NCI-H2171 (cell line): ENCODE measurements at places on chromosomes 3 and 15.
A peak's percentile ranks its signal among the peaks of the same experiment; 100 is the strongest.

DNA sequence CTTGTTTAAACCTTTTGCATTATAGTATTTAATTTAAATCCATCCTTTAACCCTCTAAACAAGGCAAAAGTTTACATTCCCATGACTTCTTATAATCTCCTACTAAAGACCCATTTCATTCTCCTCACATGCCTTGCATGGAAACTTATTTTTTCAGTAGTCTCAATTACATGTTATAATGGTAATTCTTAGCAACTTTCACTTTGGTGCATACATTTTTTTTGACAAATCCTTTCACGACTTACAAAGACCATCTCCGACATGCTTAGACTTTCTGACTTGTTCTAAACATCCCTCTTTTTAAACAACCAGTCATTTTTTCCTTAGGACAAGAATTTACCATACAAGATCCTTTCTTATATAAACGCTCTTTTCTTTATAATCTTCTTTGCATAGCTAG, 615.4 kb upstream of the GBE1 start:
- DNase-seq, result no peak

DNA sequence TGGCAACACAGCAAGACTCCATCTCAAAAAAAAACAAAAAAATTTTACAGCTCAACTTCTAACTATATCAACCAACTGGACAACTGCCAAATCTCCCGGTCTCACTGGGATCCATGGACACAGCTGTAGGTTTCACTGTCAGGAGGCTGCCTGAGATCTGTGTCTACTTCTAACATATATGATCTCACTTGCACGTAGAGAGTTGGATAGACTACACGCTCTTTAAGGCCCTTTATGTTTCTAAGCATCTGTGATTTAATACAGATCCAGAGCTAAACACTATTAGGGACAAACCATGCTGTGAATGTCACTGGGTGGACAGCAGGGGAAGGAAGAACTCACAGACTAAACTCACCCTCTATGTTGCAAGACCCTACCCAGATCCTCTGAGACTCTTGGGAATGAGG, 13.0 kb upstream of the APOD start:
- no peak for DNase-seq

DNA sequence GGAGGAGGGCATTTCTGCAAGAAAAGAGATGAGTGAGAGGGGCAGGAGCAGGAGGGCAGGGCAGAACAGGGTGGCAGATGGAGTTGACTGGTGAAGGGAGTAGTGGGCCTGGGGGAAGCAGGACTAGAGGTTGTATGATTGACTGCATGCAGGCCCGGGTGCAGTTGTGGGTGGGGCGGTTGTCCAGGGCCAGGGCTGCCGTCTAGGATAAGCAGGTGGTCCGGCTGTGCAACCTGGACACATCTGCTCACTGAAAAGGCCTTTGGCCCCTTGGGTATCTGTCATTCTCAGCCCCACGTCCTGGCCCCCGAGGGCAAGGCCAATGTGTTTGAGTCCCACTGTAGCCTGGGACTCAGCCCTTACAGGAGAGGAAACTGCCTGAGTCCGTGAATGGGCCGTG, 25.4 kb downstream of the ALS2CL start:
- DNase-seq, result no peak

DNA sequence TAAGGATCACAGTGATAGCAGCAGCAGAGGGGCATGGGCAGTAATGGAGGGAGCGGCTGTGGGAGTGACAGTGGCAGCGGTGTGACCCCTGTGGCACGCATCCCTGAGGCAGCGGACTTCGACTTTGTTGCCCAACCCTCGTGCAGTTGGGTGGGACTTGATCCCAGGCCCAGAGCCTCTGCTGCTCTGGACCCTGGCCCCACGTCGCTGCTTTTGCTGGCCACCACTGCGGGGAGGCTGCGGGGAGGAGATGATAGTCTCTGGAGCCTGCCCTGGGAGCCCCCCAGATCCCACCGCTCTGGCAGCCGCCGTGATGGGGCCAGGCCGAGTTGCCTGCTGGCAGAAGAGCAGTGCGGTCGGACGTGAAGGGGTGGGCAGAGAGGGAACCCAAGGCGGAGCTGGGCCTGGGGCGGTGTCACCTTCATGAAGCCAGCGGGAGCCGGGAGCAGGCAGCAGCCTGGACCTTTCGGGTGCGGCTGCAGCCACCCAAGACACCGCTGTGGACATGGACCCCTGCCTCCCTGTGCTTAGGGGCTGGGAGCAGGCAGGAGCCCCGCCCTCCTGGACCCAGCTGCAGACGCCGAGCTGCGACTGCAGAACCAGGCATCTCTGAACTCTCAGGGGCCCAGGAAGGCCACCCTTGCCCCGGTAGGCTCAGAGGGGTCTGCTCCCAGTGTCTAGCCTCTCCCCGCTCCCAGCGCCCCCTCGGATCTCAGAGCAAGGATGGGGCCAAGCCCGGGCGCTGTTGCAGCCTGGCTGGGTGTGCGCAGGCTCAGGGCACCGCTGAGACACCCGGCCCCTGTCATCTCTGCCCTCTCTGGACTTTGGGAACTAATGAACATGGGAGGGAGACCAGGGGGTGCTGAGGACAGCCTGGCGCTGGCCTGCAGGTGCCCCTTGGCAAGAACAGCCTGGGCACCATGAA, 38.3 kb downstream of the COMMD2 start:
- no peak for DNase-seq

DNA sequence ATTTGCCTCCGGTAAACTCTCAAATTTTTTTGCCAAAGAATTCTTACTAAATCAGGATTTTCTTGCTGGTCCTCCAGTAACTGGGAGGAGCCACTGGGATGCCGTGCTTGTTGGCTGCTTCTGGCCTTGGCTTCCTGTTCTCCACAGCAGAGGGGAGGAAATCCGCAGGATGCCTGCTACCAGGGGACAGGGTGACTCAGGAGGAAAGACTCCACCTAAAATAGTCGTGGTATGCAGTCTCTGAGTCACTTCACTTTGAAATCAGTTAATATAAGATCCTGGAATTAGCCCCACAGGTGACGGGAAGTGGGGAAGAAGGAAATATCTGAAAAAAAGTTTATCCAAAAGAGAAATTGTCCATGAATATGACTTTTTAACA, 6.5 kb upstream of the TM4SF18 start:
- no peak for DNase-seq

DNA sequence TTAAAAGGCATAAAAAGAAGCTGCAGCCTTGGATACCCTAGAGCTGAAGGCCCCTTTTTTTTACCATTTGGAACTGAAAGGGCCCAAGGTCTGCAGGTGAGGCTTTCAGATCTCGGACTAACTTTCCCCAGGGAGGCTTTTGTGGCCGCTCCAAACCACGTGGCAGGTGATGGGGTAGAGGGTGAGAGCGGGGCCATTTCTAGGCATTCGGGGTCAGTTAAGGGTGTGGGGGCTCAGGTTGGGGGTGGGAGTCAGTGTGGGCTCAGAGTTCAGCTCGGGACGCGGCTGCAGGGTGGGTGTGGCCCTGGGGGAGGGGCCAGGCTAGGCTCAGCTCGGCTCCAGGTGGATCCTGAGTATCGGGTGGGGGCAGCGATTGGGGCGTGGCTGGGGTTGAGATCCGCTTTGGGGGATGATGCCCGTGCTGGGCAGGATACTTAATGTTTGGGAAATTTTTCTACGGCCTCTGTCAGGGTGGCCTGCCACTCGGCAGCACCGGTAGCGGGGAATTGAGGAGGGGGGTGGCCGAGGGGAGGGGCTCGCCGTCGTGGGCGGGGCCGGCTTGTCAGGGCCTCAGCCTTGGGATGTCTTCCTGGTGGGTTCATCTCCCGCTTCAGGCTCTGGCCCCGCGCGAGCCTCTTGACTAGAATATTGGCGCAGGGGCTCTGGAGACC, 2.5 kb downstream of the KLF13 start:
- peak; percentile 63 for DNase-seq

DNA sequence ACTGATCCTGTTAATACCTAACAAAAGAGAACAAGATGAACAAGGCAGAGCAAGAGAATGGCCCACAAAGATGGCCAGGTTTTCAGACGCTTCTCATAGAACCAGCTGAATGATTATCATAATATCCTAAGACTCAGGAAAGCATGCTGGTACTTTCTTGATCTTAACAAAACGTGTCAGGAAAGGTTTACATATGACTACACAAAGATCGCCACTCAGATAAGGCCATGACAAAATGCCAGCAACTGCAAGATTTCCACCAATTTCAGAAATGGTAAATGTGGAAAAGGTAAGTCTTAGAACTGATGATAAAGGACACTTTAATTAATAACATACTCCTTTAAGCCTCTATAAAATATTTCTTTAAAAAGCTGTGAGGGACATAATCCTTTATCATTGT, 108.8 kb downstream of the DLG1 start:
- no peak for DNase-seq

- DNase-seq, result no peak
These were observed 213.1 kb upstream of the ADAMTS9 start for GRCh38 chr3:64900617-64901521.

DNA sequence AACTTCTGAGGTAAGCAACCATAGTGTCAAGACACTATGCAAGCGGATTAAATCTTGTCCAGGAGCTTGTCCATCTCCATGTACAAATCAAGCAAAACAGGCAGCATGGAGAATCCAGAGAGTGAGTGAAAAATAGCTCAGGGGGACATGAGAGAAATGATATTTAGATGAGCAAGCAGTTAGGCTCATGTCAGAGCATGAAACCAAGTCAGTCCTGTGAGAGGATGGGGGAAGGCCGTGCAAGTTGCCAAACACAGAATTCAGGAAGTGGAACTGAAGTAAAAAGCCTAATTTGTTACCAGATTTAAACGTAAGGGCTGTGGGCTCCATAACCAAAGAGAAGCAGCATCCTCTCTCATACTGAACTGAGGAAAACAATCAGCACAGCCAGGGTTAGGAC, 995.9 kb downstream of the MCTP2 start:
- DNase-seq, result no peak

DNA sequence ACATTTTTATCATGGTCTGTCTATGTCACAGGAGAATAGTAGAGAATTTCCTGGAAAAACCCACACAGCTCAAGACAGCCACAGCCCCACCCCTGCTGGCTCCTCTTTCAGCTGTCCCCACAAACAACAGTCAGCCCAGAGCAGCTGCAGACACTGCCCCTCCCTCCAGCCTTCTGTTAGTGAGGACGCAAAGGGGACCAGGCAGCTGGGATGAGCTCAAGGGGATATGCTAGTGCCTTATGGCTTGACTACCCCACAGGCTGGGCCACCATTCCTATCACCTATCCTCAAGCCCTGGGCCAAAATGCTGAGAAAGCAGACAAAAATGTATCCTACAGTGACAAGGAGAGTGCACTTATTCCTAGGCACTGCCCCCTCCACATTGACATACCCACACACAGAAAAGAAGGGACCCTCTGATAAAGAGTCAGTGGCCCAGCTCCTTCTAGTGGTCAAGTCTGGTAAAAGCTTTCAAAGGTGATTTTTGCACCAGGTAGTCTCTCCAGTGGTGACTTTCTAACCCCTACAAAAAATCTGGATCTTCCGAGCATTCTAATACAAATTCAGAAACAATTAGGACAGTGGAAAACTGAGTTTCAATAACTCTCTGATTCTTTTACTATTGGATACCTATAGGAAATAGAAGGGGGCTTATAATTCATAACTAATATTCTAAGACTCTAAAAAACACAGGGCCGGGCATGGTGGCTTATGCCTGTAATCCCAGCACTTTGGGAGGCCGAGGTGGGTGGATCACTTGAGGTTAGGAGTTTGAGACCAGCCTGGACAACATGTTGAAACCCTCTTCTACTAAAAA, 3.0 kb upstream of the MAP1A start:
- DNase-seq, result peak; percentile 34

DNA sequence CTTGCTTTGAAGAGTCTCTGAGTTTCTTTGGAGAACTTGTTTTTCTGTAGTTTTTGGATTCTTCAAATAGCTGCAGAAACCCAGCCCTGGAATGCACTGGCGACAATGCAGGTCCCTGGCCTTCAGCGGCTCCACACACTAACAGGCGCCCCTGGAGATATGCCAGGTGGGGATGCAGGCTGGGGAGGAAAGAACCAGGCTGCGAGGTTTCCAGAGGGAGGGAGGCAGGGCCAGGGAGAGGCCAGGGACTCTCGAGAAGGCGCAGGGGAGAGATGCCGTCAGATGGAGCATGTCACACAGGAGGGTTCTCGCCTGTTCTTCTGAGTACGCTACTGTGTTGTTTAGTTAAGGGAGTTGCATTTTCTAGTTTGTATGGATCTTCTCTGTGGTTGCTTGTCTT, 283.1 kb downstream of the GABRG3 start:
- no peak for DNase-seq

GRCh38 chr3:117306299-117306698, 596.7 kb downstream of the TUSC7 start:
- no peak for DNase-seq
